ENCODE measurements at places on chromosomes 1 and 21. TPM values are rescaled to one million over a fixed set of nuclear protein-coding genes. Genes with fewer than 3 reads are reported as not detected.
A peak's percentile ranks its signal among the peaks of the same experiment; 100 is the strongest.

GRCh38 chr1:12177156-12177998 is 10.6 kb downstream of the TNFRSF1B start:
- no peak for DNase-seq

GRCh38 chr1:151539321-151540020 is 638 bp upstream of the TUFT1 start:
- peak; percentile 99 for DNase-seq

DNA sequence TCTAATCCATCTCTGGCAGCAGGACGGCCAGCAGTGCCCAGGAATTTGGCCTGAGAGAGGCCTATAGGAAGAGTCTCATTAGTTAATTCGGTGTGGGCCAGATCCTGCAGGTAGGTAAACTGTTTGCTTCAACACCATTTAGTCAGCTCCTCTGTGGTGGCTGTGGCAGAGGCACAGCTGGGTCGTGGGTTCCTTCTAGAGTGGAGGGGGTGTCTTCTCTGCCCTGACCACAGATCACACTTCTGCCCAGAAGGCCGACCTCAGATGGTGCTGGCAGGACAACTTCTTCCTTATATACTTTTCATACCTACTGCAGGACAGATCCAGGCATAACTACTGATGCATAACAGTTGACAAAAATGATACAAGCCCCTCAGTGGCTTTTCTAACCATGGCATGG is 281.4 kb downstream of the RPS6KC1 start:
- no peak for DNase-seq

The OR2G6 gene
- total RNA-seq, result not detected

- no peak for DNase-seq
Observed at GRCh38 chr1:185645162-185645640, 89.0 kb upstream of the HMCN1 start.

DNA sequence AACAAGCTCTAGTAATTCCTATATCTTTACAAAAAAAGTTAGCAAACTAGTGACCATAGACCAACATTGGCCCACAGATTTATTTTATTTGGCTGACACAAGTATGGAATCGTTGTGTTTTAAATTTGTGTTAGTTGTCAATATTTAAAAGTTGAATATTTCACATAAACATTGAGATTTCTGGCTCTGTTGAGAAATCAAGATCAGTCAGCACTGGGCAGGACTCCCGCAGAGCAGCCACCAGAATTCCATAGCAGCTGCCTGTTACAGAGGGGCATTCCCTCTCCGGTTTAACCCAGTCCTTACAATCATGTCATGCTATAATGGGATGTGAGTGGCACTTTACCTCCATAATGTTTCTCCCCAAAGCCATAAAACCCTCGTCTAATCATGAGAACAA is 79.2 kb upstream of the NRIP1 start:
- DNase-seq, result no peak

GRCh38 chr1:247647864-247648263 is 31.7 kb downstream of the OR13G1 start:
- DNase-seq, result no peak

DNA sequence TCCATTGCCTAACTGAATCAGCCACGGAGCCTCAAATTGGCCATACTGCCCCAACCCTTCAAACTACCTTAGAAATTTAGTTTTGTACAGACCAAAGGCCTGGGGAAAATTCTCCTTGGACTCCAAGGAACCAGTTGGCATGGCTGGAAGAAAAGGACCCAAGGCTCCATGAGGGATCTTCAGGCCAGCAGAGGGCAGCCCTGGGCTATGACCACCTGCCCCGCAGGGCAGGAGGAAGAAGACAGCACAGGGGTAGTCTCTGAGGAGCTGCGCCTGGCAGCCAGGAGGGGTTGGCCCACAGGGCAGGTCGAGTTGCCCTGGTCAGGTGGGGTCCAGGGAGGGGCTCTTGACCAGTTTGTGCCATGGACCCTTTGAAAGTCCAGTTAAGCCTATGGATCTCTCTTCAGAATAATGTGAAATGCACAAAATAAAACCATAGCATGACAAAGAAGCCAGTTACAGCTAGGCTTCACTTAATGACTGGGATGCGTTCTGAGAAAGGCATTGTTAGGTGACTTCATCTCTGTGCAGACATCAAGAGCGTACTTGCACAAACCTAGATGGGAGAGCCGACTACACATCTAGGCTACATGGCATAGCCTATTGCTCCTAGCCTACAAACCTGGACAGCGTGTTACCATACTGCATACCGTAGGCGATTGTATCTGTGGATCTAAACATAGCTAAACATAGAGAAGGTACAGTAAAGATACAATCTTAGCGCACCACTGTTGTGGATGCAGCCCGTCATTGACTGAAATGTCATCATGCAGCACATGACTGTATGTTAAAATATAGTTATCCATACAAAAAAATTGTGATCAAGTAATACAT is 26.1 kb downstream of the CACNA1S start:
- DNase-seq, result peak; percentile 85

The SV2A gene
- total RNA-seq, result 0.32 TPM

DNA sequence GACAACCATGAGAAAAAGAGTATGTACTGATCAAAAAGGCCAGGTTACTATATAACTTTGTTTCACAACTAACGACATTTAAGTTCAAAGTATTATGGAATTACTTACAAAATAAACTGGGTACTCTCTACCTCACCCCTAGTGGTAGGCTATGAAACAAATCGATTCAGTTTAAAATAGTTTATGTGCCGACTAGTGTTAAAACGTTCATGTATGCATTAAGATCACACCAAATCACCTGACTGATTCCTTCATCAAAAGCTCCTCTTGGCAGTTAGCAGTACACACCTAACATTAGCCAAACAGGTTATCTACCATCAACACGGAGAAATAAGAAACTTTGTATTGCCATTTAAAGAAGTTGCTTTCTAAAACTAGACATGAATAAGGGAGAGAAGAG is 137.1 kb downstream of the AKT3 start:
- no peak for DNase-seq

The ARHGEF10L gene
- total RNA-seq, result 19.6 TPM

The REN gene
- total RNA-seq, result not detected

The NAV1 gene
- 24.8 TPM for total RNA-seq

GRCh38 chr1:222167111-222167510 is 380.8 kb downstream of the HHIPL2 start:
- peak; percentile 75 for DNase-seq

DNA sequence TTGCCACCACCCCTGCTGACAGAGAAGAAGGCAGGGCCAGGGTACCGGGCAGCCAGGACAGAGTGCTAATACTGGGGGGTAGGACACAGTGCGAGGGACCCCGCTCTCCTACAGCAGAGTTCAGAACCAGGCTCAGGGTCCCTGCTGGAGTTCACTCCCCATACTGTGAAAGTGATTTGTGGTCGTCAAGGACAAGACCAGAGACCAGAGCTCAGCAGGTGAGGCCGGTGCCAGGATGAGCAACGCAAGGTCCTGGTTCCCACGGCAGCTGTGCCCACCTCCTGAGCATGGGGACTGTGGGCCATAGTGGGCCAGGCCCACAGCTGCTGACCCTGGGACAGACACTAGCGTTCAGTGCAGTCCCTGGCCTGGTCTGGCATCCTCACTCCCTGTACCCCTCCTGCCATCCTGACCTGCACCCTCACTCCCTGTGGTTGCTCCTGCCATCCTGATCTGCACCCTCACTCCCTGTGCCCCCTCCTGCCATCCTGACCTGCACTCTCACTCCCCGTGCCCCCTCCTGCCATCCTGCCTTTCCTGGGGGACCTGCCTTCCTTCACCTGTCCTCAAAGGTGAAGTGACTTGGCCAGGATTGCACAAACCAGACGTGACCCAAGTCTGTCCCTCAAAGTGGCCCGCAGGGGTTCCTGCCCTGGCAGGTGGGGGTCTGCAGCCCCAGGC is 13.8 kb upstream of the PTTG1IP start:
- no peak for DNase-seq

DNA sequence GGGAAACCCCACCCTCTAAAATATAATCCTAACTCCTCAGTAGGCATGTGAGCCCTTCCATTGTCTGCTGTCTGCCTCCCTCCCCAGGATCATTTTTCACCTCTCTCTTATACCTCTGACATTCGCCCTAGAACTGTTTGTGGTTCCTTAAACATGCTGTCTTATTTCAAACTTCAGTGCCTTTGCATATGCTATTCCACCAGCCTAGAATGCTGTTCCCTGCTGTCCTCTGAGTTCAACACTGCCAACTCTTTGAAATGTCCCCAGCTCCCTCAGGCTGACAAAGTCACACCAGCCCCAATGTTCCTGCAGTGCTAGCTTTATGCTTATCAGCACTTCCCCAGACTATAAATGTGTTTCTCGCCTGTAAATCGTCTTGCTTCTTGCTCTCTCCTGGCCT is 119.5 kb downstream of the HIVEP3 start:
- no peak for DNase-seq

- peak; percentile 45 for DNase-seq
Observed at GRCh38 chr1:229570891-229571516, 12.5 kb upstream of the ABCB10 start.

- DNase-seq, result no peak
Observed at GRCh38 chr1:236762410-236762809, 32.7 kb upstream of the MTR start.

DNA sequence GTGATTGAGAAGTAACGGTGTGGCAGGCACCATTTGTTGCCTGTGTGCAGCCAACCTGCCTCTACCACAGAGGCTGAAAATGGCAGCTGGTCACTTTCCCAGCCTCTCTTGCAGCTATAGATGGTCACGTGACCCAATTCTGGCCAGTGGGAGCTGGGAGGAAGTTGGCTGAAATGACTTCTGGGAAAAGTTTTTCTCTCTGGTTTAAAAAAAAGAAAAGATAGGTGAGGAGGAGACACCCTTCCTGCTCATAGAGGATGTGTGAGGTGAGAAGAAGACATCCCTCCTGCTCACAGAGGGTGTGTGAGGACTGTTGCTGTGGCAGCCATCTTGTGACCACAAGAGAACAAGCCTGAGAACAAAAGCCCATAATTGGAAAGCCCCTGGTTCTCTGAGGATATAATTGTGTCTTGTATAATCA is 122.8 kb downstream of the SYF2 start:
- DNase-seq, result no peak

The DEGS1 gene
- 58.1 TPM for total RNA-seq

DNA sequence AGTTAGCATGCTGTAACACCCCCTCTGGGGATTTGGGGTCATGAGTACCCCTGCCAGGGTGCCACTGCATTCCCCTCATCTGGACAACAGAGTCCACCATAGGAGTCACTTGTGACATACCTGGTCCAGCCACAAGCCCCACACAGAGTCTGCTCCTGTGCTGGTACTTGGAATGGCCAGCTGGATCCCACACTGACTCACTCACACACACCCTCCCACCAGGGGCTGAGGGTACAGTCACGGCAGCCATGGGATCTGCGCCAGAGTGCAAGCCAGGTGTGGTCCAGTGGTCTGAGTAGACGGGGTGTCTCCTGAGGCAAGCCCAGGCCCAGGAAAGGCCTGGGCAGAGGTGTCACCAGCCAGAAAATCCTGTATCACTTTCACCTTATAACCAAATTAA is 67.7 kb downstream of the MRPL39 start:
- no peak for DNase-seq

DNA sequence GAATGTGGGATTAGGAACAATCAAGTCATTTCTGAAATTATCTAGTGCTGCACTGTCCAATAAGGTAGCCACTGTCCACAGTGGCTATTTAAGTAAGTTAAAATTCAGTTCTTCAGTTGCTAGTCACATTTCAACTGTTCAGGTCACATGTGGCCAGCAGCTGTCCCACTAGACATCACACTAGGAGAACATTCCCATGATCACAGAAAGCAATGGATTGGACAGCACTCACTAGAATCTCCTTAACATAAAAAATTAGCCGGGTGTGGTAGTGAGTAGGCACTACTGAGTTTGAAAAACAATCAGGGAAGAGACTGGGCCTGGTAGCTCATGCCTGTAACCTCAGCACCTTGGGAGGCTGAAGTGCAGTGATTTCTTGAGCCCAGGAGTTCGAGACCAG is 33.6 kb downstream of the NUP133 start:
- DNase-seq, result no peak

The OR1C1 gene
- not detected for total RNA-seq

All from Calu3 (cell line).